Sigmoid colon (tissue), 7 donors: ENCODE measurements at places on chromosomes 3 and 15. TPM values are rescaled to one million over a fixed set of nuclear protein-coding genes. Genes with fewer than 3 reads are reported as not detected.

Gene ADPRH
- total RNA-seq = 9.6 TPM

- peak overlapping the region; percentile 71 for H3K27ac ChIP-seq
- no peaks in the 10 kb centered on the region for H3K27me3 ChIP-seq
- peaks cover 45% of the 10 kb centered on the region for H3K4me1 ChIP-seq
- no peaks in the 10 kb centered on the region for H3K36me3 ChIP-seq
- H3K4me3 ChIP-seq = no peak overlapping the region
These were observed 14.1 kb downstream of the IL17RD start for GRCh38 chr3:57151021-57151449.

DNA sequence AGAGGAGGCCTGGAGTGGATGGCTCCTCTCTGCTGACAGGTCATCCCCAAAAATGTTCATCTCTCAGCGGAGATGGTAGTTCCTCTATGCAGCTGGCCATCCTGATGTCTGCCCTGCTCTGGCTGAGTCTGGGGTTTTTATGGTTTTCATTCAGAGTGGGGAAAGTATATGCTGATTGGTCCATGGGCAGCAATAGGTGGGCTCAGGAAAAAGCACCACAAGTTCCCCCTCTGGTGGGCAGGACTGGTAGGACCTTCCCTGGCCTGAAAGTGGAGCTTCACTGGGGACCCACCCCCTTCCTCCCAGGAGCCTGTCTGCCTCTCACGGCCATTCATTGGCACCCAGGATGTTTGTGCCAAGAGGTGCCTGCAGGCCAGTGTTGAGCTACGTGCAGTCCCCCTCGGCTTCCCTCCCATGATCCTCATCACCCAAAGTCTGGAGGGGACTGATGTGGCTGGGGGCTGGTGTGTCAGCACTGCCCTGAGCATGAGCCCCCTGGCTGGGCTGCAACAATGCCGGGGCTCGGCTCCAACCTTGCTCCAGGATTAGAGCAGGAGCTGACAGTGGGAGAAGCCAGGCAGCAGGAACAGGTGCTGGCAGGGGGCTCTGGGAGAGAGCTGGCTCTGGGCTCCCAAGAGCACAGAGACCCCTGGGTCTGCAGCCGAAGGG lies 13.1 kb upstream of the BLOC1S6 start:
- H3K27ac ChIP-seq = no peak overlapping the region
- no peaks in the 10 kb centered on the region for H3K36me3 ChIP-seq
- H3K4me3 ChIP-seq = no peak overlapping the region
- DNase-seq = no peak
- peaks cover under 1% of the 10 kb centered on the region for H3K4me1 ChIP-seq
- H3K27me3 ChIP-seq = no peaks in the 10 kb centered on the region

Gene WNT5A
- 3.9 TPM for total RNA-seq

GRCh38 chr3:36876181-36876936 lies 68.5 kb downstream of the TRANK1 start:
- H3K4me3 ChIP-seq = no peak overlapping the region
- DNase-seq = no peak
- no peak overlapping the region for H3K27ac ChIP-seq
- H3K4me1 ChIP-seq = no peaks in the 10 kb centered on the region
- H3K36me3 ChIP-seq = no peaks in the 10 kb centered on the region

DNA sequence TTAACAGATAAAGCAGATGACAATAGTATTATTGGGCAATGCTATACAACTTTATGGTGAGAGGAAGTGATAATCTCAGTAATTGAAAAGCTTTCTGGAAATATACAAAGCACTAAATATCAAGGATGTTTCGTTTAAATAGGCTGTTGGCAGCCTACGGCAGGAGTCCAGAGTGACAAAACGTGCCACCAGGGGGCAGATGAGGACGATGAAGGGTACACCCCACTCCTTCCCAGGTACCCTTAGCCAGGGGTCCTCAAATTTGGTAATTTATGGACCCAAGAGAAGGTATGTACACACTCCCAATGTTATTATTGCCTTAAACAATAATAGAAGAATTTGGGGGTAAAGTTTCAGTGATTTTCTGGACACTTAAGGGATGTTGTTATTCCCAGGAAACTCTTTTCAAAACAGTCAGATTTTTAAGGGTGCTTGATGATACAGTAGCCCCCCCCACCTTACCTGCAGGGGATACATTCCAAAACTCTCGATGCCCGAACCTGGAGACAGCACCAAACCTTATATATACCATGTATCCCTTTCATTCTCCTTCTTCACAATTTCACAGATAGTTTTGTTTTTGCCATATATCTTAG lies 1.4 kb upstream of the MAGEL2 start:
- no peaks in the 10 kb centered on the region for H3K36me3 ChIP-seq
- H3K4me3 ChIP-seq = no peak overlapping the region
- no peak overlapping the region for H3K27ac ChIP-seq
- peaks cover 21% of the 10 kb centered on the region for H3K27me3 ChIP-seq

GRCh38 chr15:40277471-40277870 lies 5.4 kb downstream of the ANKRD63 start:
- H3K36me3 ChIP-seq = no peaks in the 10 kb centered on the region
- H3K27ac ChIP-seq = no peak overlapping the region
- DNase-seq = no peak
- H3K4me1 ChIP-seq = no peaks in the 10 kb centered on the region
- peaks cover 25% of the 10 kb centered on the region for H3K27me3 ChIP-seq

GRCh38 chr3:11581237-11582190 lies 62.2 kb downstream of the VGLL4 start:
- DNase-seq = no peak
- peak overlapping the region; percentile 86 for H3K27ac ChIP-seq
- no peaks in the 10 kb centered on the region for H3K36me3 ChIP-seq
- peaks cover 62% of the 10 kb centered on the region for H3K4me1 ChIP-seq

- no peak for DNase-seq
- H3K27me3 ChIP-seq = no peaks in the 10 kb centered on the region
- no peak overlapping the region for H3K27ac ChIP-seq
- H3K4me1 ChIP-seq = no peaks in the 10 kb centered on the region
- no peak overlapping the region for H3K4me3 ChIP-seq
These were observed 220.5 kb downstream of the CTNNB1 start for GRCh38 chr3:41419809-41420208.

- H3K4me3 ChIP-seq = no peak overlapping the region
- DNase-seq = no peak
- H3K4me1 ChIP-seq = no peaks in the 10 kb centered on the region
- no peaks in the 10 kb centered on the region for H3K36me3 ChIP-seq
- H3K27ac ChIP-seq = no peak overlapping the region
These were observed 349.4 kb downstream of the DOCK3 start for GRCh38 chr3:51024121-51024520.

Gene TMF1
- total RNA-seq = 31.3 TPM

Gene PLA2G4F
- total RNA-seq = not detected

Gene CHST13
- not detected for total RNA-seq

DNA sequence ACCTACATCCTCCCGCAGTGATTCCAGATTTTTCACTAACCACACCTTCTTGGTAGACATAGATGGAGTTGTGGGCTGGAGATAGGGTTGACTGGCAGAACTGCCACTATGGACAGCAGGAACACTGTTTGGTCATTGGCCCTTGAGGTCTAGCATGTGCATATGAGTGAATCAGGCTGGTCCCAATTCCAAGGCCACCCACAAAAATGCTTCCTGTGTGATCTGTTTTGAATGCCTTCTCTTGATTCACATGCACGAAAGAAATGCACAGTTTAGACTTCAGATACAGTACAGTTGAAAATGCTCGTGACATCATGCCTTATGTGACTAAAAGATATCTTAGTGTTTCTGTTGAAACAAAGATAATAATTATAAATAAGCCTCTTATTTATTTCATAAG lies 285.8 kb upstream of the SEMA6D start:
- H3K36me3 ChIP-seq = no peaks in the 10 kb centered on the region
- no peaks in the 10 kb centered on the region for H3K27me3 ChIP-seq
- H3K4me1 ChIP-seq = peaks cover 3% of the 10 kb centered on the region

Gene ALG1L2
- not detected for total RNA-seq

Gene TRAIP
- 1.8 TPM for total RNA-seq
